ENCODE measurements at places on chromosomes 2 and 18.

DNA sequence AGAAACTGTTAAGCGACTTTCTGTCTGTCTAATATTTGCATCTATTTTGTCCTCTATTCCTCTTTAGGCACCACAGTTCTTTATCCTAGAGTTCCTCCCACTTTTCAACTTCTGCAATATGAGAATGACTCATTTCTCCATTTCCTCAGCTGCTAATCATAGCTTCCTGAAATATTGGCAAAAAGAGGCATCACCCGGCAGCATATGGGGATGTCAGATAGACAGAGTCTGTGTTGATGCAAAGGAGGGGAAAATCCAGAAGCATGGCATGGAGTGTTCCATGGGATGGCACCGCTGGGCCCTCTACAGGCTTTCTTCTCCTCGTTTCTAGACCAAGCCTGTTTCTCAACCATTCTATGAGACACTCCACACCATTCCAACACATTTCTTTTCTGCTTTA, 93.4 kb downstream of the DOCK10 start:
- no peak for DNase-seq

- DNase-seq: no peak
These were observed 1325.4 kb upstream of the ZEB2 start for GRCh38 chr2:145845207-145845894.

DNA sequence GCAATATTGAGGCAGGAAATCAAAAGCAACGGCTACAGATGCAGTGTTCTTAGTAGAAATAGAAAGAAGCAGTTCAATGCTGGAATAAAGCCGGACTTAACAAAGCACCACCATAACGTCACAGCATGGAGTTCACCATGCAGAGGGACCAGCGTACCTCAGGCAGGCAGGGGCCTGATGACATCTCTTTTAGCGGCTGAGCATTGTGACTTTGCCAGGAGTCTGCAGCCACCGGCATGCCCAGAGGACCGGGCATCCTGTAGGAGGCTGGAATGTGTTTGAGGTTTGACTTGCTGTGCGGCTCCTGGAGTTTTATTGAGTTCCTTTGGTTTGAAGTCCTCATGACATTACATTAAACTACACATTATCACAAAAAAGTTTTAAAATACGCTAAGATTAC, 139.8 kb downstream of the UXS1 start:
- DNase-seq: no peak

- no peak for DNase-seq
These were observed 198.2 kb downstream of the ADCYAP1 start for GRCh38 chr18:1102848-1103247.

GRCh38 chr2:88561646-88562388, 65.4 kb downstream of the EIF2AK3 start:
- no peak for DNase-seq

DNA sequence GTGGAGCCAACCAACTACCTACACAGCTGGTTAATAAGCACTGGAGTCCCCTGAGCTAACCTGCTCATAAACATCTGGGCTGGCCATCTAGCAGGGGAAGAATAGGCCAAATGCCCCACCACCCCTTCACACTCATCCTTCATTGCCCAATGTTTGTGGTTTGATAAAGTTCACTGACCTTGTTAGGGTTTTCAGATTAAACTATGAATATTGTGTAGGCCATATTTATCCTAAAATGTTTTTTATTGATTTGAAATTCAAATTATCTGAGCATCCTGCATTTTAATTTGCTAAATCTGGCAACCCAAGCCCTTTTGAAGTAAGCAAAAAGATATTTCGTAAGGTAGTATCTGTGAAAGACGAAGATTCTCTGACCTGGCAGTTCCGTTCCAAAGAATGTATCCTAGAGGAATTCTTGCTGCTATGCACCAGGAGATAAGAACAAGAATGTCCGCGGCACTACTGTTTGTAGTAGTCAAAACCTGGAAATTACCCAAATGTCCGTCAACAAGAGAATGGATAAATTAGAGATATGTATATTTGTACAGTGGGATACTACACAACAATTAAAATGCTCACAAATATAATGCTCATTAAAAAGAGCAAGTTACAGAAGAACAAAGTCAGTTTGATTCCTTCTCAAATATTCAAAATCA, 5.8 kb upstream of the TLK1 start:
- DNase-seq: no peak

- no peak for DNase-seq
These were observed 64.9 kb downstream of the EVA1A start for GRCh38 chr2:75495862-75496261.

DNA sequence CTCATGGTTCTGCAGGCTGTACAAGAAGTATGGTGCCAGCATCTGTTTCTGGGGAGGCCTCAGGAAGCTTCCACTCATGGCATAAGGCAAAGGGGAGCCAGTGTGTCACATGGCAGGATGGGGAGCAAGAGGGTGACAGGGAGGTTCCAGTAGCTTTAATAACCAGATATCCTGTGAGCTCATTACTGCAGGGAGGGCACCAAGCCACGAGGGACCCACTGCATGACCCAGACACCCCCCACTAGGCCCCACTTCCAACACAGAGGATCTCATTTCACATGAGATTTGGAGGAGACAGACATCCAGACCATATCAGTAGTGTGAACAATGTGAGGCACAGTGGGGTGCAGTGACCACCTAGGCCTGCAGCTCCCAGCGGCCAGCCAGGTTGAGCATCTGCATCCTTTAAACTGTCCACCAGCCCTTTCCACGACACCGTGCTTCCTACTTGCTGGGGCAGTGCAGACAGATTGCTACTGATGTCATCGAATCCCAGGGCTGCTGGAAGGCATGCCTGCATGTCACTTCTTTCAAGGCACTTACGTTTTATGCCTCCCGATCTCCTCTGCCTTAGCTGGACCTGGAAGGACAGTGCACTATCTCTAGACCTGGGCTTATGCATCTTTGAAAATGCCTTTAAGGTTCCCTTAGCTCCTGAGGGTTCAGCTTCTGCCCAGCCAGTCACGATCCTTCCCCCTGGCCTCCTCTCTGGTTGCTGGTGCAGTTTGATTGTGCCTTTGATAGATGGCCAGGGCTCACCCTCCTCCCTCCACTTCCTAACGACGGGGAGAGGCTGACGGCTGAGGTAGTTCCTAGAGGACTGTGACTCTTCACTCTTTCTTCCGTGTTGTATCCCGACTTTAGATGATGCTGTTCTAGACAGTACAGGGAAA, 174.3 kb downstream of the FAM210A start:
- DNase-seq: no peak

DNA sequence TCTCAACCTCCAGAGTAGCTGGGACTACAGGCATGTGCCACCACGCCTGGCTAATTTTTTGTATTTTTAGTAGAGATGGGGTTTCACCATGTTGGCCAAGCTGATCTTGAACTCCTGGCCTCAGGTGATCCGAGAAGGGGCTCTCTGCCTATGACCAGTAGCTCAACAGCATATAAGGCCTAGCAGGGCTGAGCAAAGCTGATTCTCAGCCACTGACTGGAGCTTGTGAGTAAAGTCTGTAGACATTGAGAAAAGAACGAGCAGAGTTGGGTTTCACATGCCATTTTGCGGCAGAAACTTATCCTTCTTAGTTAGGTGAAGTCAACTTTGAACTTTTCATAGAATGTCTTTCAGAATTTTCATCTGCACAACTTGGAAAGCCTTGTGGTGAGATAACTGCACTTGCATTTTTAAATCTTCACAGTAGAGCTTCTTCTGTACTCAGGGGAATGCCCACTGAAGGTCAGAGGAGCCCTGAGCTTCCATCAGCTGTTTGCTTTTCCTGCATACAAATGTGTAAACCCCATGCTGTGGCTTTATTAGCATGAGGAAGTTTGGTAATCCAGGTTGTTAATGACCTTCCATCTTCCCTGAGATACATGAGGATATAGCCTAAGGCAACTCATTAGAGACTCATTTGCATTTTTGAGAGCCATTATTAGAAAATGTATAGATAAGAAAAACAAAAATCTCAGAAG, 602.4 kb downstream of the METTL4 start:
- no peak for DNase-seq

DNA sequence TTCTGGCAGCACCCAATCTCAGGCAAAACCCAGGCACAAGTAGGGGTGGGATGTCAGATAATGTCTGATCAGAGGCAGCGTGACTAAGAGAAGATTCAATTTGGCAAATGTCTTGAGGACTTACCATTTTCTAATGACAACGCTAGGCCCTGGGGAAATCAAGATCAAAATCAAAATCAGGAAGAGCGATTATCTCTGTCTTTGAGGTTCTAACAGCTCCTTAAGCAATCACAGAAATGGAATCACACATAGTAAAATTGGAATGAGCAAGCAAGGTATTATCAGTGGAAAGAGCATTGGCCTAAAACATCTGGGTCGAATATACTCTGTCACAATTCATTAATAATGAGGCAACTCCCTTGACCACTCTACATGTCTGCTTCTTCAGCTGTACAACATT, 8.6 kb upstream of the SERPINB2 start:
- DNase-seq: no peak

DNA sequence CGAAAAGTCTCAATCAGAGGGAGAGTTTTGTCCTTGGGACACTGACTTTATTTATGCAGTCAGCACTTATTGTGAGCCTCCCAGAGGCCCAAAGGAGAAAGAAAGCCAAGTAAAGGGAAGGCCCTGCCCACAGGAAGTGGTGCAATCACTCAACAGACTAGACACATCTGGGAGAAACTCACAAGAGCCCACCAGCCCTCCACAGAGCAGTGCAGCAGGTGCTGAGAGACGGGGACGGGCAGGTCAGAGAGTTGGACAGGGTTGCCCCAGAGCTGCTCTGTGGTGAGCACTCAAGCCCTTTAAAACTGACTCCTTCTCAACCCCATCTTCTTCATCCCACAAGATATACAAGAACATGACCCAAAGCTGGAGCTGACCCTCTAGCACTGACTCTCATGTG, 96.0 kb downstream of the TFCP2L1 start:
- DNase-seq: no peak

- DNase-seq: no peak
These were observed 2.3 kb downstream of the OBSL1 start for GRCh38 chr2:219569041-219569440.

DNA sequence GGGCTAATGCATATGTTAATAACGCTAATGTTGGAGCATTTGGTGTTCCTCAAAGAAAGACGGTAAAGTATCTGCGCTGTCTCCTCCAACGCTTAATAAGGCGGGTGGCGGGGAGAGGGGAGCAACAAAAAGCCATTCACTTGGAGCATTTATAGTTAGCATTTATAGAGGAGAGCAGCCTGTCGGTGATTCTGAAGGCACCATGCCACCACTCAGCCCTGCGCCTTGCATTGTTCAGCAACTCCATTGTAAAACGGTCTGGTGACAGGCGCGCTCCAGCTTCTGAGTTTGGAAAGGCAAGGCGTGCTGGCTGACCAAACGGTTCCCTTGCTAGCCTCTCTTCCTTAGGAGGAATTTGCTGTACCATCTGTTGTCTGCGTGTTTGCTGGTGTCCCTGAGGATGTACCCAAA, 83.9 kb downstream of the LYPD1 start:
- DNase-seq: no peak

GRCh38 chr2:24723665-24724064, 69.5 kb downstream of the PTRHD1 start:
- no peak for DNase-seq

DNA sequence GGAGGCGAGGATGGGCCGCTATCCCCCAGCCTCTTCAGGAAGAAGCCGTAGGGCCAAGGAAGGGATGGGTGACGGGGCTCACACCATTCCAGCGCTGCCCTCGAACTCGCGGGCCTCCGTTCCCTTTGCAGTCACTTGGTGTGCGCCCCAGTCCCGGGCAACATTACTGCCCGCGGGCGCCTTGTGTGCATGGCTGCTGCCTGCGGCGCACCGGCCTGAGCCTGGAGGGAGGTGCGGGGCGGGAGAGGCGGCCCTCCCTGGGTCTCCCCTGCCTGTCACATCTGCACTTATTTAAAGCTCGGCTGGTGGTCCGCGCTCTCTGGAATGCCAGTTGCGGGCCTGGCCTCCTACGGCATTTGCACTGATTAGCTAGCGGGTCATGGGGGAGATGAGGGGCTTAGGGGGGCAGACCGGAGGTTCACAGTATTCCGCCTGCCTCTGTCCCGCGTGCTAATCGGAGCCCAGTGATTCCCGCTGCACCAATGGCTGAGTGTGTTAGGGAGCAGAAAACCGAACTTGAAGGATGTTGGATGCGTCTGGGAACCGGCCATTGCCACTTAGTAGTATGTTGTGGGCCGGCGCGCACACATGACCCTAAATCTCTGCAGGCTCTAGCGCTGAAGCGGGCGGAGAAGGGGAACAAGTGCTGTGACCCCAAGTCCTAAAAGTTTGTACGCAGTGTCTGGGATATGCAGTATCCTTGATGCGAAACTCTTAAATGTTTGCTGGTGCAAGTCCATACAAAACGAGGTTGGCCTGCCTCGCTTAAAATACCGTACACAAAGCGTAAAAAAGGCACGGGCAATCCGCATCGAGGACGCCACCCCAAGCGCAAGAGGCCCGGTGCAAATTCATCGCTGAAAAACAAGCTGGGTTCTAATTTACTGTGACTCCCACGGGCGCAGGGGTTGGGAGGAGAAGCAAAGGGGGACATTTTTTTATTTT, 161.2 kb upstream of the SIX2 start:
- no peak for DNase-seq

GRCh38 chr2:28098501-28099225, 208.1 kb downstream of the BABAM2 start:
- no peak for DNase-seq

GRCh38 chr2:216909541-216910210, 49.8 kb upstream of the TNP1 start:
- DNase-seq: no peak
